Stimulated activated CD8-positive, alpha-beta memory T cell treated with anti-CD3 and anti-CD28 coated beads, Interleukin-4, amount 100 ng/mL, for 1 hour (primary cell): ENCODE measurements at places on chromosomes 4 and X.

GRCh38 chrX:31213941-31214340 is 142.1 kb upstream of the FTHL17 start:
- no peak for DNase-seq

- DNase-seq: no peak
Observed at GRCh38 chr4:111775556-111776297, 369.5 kb upstream of the FAM241A start.

- no peak for DNase-seq
Observed at GRCh38 chr4:45292844-45293243, 566.5 kb upstream of the GNPDA2 start.

DNA sequence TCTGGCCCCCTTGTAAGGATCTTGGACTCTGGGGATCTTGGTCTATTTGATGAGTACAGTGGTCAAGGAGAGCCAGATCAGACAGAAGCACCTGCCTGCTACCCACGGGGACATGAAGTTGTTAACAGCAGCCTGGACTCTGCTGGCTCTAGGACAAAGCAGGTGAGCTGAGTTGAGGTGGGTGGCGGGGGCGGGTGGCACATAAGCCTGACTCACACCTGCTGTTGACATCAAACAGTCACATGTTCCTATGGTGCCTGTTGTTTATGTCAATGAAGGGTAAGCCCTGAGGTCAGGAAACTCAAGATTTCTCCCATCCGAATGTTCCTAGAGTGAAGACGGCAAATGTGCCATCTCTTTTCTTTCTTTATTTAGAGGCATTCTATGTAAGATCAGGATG is 50.1 kb upstream of the CLNK start:
- DNase-seq: no peak

- DNase-seq: no peak
Observed at GRCh38 chrX:63985906-63986305, 200.9 kb upstream of the ARHGEF9 start.

- no peak for DNase-seq
Observed at GRCh38 chr4:77073981-77074380, 1.8 kb downstream of the CCNI start.

DNA sequence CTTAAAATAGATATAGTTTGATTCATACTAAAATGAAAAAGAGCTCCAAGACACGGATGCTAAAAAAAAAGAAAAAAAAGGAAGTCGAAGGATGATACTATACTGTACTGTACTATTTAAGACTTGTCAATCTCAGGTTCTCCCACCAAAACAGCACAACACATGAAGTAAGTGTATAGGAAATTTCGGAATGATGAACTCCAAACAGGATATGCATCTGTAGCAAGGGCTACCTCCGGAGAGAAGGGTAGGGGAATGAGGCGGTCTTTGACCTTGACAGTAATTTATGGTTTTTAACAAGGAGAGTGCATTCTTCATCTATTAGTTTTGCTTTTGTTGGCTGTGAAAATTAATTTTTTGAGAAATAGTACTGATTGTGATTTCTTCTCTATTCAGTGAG is 541 bp upstream of the FIP1L1 start:
- no peak for DNase-seq

DNA sequence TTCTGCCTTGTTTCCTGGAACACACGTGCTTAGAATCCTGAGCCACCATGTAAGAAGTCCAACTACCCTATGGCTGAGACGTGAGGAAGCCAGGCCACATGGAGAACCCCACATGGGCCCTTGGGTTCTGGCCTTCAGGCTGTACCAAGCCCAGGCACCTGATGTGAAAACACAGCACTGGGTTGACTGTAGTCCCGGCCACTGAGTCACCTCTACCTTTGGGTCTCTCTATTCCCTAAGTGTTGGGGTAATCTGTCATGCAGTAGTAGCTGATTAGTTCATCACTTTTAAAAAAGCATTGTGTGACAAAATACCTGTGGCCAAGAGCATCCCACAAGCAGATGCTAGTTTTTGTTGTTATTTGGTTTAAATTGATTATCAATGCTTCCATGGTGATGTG is 24.3 kb downstream of the CFAP97 start:
- DNase-seq: no peak
